ENCODE measurements at places on chromosomes 5 and 9. TPM values are rescaled to one million over a fixed set of nuclear protein-coding genes. Genes with fewer than 3 reads are reported as not detected.

- no peak for DNase-seq
Measured at GRCh38 chr9:15293804-15294316, 13.2 kb downstream of the TTC39B start.

DNA sequence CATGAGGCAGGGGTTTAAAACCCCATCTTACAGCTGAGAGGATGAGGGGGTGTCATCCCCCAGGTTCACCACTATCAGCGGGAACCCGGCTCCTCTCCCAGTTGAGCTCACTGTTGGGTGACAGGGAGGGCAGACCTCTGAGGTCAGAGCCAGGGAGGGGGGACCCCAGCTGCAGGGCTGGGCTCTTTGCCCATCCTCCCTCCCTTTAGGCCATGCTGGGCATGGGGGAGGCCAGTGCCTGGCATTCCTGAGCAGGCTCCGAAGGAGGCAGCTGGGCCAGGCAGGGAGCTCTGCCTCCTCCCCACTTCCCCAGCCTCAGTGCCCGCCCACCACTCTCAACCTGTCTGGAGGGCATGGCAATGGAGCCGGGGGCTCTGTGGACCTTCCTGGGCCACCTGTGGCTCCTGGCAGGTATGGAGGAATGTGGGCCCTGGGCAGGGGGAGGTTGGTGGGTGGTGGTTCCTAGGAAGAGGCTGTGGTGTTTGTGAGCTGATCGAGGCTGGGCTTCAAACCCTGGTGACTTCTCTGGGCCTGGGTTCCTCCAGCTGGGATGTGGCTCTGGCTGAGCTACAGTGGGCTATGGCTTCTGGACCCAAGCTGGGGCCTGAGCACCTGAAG is 12.6 kb downstream of the CRB2 start:
- no peak for DNase-seq

DNA sequence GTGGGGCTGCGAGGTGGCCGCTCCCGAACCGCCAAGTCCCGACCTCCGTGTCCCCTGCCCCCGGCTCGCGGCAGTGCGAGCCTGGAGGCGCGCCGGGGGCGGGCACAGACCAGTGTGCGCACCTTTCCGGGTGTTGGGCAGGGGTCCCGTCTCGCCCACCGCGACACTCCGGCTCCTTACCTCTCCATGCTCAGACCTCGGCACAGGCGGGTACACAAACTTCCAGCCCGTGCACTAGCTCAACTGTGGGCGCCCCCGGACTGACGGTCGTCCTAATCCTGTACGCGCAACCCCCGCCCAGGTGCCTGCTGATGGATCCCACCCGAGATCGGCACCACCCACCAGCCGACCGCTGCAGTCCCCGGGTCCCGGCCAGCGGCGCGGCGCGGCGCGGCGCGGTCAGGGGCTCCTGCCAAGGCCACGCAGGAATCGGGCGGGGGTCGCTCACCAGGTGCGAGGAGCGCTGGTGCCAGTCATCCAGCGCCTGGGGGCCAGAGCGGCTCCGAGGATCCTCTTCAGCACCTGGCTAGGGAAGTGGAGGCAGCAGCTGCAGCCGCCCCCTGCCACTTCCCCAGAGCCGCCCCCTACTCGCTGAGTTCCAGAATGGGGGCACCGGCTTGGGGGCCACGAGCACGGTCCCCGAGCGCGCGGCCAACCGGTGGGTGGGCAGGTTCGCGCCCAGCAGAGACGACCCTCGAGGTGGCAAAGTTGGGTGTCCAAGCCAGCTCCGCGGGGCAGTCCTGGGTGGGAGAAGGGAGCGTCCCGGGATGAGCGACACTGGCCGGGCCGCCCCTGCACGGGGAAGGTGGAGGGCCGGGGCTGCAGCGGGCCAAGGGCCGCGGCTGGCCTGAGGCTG is 511 bp downstream of the SEMA5A start:
- no peak for DNase-seq

DNA sequence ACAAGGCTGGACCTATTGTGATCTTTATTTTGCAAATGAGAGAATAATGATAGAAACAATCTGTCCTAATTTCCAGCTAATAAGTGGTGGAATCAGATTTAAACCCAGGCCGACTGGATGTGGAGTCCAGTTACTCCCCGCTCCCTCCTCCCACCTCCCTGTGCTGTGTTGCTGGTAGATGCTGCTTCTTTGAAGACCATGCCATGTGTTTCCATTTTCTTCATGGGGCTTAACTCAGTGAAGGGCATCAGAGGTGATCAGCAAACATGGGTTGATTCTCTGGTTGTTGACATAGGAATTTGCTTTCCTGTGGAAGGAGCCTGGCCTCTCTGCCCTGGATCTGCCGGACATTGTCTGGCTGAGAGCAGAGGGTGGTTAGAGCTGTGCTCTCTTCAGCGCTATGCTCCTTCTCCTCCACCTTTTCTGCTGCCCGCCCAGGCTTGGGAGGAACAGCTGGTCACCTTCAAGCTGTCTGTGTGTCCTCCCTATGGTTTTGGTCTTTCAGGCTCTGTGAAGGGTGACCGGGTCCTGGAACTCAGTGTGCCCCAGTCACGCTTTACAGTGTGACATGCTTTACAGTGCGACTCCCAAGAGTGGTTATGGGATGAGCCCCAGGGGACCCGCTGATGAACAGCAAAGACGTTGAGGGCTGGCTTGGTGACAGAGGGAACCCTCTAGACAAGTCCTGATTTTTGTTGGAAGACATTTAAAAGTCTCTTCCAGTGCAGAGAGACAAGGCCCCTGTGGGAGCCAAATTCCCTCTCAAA is 68.4 kb upstream of the RPS23 start:
- DNase-seq, result no peak

DNA sequence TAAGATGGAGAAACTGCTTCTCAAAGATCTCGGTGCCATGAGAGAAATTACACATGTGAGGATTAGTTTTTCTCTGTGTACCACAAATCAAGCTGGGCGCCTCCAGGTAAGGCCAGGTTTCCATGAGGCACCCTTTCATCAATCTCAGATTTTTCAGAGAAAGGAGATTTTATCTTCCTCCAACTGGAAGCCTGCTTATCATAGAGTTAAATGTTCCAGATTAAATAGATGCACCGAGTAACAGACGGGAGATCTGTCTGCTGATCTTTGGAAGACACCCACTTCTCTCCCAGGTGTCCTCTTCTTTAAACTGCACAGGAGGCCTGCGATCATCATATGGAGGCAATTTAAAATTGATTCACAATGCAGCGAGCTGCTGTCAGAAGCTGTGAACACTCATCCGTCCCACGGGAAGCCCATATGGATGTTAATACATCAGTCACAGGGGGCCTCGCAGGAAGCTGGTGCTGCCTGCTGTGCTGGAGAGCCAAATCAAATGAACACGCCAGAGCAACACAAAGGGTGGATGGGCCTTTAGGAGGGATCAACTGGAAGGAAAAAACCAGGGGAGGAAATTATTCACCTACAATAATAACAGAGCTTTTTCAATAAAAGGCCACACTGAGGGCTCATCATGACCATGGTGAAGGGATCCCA is 93.3 kb downstream of the TLE1 start:
- no peak for DNase-seq

- DNase-seq, result no peak
Measured at GRCh38 chr5:111072949-111073682, 1.6 kb downstream of the TSLP start.

DNA sequence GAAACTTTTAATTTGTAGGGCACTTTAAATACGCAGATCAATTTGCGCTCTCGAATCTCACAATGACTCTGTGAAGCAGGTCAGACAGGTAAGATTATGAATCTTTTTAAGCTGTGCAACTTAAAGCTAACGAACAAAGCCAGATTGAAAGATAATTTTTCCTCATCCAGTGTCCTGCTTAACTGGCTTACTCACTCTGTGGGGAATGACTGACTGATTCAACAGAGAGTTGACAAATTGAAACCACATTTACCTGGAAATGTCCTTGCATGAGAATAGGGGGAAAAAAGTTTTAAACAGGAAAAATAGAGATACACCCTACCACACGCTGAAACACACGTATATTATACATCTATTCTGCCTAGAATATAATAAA is 187.9 kb downstream of the MAN2A1 start:
- no peak for DNase-seq

GRCh38 chr9:134293031-134293521 is 33.2 kb upstream of the RXRA start:
- DNase-seq, result no peak

- no peak for DNase-seq
Measured at GRCh38 chr5:149349382-149349781, 4.1 kb downstream of the GRPEL2 start.

DNA sequence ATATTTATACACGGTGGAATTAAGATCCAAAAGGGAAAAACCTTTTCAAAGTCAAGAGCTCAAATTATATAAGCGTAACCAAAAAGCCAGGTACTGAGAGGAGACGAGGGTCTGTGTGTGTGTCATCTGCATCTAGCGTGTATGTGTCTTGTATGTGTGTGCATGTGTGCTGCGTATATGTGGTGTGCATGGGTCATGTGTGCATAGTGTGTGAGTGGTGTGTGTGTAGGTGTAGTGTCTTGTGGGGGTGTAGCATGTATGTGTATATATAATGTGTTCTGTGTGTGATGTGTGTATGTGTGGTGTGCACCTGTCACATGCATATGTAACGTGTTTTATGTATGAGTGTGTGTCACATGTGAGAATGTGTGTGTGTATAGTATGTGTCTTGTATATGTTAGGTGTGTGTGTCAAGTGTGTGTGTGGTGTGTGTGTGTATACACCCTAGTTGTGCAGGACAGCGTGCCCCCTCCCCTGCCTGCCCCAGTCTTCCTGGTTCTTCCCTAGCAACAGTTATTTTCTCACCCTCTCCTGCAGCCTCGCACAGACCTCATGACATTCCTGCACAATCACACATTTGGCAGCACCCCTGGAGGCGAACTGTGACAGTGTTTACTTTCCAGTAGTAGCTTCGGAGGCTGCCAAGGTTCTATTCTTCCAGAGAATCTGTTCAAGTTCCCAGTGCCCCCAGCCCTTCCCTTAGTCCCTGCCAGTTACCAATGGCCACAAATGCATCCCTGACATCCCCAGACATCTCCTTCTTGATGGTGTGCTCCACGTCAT is 27.1 kb upstream of the TNIP1 start:
- DNase-seq, result no peak

Gene NR2F1-AS1
- polyA plus RNA-seq, result 29.9 TPM

Gene TTC16
- not detected for polyA plus RNA-seq

Gene STK32A
- polyA plus RNA-seq, result 0.12 TPM

Gene NSUN2
- polyA plus RNA-seq, result 42.0 TPM

Gene PDCD1LG2
- 31.5 TPM for polyA plus RNA-seq

Gene BASP1
- 227 TPM for polyA plus RNA-seq
